ENCODE measurements at places on chromosomes 6 and 20.
A peak's percentile ranks its signal among the peaks of the same experiment; 100 is the strongest.

GRCh38 chr20:2879146-2879545 lies 5.9 kb downstream of the PTPRA start:
- DNase-seq = no peak

- no peak for DNase-seq
Measured at GRCh38 chr6:134911547-134911946, 38.4 kb downstream of the ALDH8A1 start.

DNA sequence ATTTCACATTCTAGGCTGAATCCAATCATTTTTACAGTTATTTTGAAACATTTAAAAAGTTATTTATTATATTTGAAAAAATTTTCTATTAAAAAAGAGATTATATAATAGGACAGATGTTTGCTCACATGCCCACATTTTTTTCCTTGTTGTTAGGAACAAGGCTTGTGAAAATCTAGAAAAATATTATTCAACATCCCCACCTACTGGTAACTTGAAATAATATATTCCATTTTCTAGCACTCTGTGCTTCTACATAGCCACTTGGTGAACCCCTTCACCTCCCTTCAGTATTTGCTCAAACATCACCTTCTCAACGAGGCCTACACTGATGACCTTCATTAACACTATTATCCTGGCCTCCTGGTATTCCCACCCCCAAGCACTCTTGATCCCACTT lies 18.3 kb upstream of the GPRC6A start:
- no peak for DNase-seq

DNA sequence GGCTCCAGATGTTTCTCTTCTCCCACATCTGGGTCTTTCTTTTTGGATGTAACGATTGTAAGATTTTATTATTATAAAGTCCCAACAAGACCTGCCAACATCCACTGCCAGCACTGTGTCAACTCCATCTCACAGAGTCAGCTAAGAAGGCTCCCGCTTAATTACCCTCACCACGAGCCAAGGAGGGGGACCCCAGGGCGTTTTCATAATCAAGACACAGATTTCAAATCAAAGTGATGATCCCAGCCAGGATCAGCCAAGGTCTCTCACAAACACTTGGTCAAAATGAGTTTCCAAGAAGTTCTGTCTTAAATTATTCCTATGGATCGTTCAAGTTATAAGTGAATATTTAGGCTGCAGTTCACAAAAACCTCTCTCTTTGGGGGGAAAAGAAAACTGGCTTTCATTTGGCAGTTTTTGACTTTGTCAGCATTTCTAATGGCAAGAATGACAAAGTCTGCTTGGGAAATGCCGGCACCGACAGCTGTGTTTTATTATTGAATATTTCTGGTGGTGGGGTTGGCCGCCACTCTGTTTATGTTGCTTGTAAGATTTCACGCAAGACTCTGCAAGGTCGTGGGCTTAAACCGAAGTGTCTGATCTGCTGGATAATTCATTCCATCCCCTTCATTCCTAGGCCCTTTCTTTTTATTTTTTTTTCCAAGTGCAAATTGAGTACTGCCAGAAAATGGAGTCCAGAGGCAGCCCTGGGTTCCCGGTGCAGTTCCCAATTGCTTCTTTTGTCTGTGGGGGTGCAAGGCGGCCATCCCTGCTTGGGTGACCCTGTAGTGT lies 170.2 kb upstream of the PMEPA1 start:
- DNase-seq = no peak

DNA sequence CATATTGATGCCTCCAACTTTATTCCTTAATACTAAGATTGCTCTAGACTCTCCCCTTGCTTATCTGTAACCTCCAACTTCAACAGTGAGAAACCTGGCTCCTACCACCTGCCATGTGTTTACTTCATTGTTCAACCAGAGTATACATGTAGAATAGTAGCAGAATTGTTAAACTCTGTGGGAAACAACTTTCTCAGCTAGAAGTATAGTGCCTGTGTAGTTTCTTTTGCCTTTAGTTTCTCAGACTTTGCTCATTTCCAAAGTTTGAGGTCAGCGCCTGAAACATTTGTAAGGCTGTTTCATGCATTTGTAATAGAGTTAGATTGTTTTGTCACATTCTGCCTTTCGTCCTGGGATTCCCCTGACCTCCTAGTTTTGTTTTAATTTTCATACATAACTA lies 34.9 kb upstream of the HECA start:
- no peak for DNase-seq

DNA sequence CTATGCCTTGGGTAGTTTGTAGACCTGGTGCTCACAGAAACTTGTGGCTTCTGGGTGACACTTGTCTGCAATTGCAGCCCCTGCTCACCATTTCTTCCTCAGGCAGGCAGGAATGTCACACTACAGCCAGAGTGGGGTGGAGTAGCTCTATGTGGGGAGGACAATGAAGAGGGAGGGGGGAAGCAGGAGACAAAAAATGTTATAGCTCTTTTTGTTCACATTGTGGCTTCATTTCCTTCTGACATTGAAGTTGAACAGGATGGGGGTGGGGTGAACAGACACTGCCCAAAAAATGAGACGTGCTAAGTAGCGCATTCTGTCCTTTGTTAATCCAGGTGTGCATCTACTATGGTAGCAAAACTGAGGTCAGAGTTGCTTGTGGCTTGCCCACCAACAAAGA lies at the start of gene THEMIS:
TSS of gene THEMIS (minus strand) at position 124 of the 400 bp plus-strand sequence. CDS start 126 bp downstream, outside the sequence.
- no peak for DNase-seq

DNA sequence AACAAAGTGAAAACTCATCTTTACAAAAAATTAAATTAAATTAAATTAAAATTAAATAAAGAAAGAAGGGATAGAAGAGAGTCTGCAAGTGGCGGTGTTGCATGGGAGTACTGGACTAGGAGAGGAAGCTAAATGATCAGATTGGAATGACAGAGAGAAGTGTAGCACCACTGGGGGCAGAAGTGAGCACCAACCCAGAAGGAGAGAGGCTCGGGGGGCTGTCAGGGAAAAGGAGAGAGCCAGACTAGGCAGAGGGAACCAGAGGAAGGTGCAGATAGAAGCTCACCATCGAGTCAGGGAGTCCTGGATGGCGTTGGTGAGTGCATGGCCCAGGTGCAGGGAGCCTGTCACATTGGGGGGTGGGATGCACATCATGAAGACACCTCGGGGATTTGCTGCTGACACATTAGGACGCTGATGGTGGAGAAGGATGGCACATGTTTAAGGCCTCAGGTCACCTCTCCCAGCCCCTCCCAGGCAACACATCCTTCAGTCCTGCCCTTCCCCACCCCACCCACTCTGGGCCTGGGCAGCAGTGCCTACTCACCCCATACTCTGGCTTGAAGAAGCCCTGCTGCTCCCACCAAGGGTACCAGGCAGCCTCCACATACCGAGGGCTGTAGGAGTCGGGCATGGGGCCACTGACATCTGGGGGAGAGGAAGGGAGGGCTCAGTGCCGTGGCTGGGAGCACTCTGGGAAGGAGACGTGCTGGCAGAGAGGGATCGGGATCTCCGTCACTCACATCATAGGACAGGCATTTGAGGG lies 4.0 kb downstream of the VARS1 start:
- DNase-seq = peak; percentile 40

- no peak for DNase-seq
Measured at GRCh38 chr20:46333161-46333991, 25.1 kb upstream of the CDH22 start.

DNA sequence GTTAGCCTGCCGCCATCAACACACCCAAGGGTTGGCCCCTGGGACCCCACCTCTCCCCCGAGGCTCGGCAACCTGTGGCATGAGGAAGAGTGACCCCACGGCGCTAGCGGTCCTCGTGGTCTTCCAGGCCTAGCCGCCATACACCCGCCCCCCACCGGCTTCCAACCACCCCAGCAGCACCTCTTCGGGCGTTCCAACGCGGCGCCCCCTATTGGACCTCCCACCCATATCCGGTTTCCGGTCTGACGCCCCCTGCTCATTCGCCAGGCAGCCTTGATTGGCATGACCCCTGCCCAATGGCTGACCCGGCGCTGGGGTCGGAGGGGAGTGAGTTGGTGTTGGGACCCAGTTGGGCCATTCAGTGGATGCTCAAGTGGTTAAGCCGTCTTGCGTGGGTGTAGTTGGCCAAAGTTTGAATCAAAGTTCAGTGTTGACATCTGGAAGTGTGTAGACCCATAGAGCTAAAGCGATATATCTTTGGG lies at the start of gene GNAS-AS1:
TSS of gene GNAS-AS1 (minus strand) at position 210 of the 482 bp plus-strand sequence.
- peak; percentile 78 for DNase-seq

GRCh38 chr20:63556873-63557478 lies 3.0 kb downstream of the FNDC11 start:
- no peak for DNase-seq

- no peak for DNase-seq
Measured at GRCh38 chr6:62146954-62147853, 138.8 kb downstream of the KHDRBS2 start.

Measured in stimulated activated CD8-positive, alpha-beta memory T cell treated with anti-CD3 and anti-CD28 coated beads, Interleukin-2, amount 100 ng/mL, for 48 hours (primary cell).